ENCODE measurements at places on chromosomes 5 and 9.
A peak's percentile ranks its signal among the peaks of the same experiment; 100 is the strongest.

GRCh38 chr5:102216678-102217077 is 79.4 kb downstream of the SLCO4C1 start:
- DNase-seq, result no peak

DNA sequence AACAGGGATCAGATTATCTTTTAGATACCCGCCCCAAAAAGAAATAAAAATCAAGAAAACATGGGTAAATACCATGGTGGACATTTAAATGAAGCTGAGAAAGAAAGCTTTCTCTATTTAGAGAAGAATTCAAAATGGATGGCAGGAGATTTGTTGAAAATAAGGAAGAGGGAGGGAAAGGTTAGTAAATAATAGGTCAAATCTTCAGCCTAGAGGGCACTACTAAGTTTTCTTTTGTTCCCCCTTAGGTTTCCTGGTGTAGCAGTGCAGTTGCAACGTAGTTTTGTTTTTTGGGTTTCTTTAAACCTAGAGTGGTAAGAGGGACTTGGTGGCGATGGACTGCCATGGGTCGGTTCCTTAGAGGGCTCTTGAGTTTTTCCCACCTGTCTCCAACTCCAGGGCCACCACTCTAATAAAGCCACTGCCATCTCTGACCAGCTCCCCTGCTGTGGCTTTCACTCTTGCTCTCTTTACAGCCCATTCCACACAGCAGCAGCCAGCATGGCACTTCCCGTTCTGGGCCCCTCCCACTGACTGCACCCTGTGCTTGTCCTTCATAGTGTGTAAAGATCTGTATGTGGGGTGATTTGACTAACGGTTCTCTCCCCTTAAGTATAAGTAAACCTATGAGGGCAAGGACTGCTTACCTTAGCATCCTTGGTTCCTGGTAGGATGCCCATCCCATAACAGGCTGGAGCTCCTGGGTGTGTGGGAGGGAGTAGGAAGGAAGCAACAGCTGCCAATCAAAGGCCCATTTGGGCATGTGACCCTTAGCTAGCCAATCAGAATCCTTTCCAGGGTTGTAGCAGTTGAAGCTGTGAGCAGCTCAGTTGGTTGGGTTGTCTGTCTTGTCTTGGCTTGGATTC is 118.3 kb downstream of the SLC1A3 start:
- peak; percentile 45 for DNase-seq

- DNase-seq, result no peak
Measured at GRCh38 chr5:6742081-6742758, 29.0 kb downstream of the TENT4A start.

DNA sequence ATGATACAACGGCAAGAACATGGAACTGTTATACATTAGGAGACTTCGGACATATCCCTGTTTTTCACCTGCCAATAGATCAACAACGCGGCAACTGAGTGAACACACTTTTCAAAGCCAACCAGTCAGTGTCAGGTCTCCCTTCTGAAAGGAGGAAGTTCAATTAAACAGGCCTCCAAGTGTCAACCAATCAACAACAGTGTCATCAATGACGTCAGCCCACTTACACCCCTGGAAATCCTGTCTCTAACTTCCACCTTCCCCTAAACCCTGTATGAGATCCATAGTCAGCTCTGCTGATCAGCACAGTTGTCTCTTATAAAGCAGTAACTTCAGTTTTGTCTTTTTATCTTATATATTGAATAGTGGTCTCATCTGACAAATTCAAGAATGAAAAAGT is 36.6 kb downstream of the DMRT3 start:
- no peak for DNase-seq

GRCh38 chr5:155056644-155057269 is 43.2 kb downstream of the KIF4B start:
- no peak for DNase-seq

GRCh38 chr9:93129691-93130500 is 4.2 kb downstream of the NINJ1 start:
- no peak for DNase-seq

DNA sequence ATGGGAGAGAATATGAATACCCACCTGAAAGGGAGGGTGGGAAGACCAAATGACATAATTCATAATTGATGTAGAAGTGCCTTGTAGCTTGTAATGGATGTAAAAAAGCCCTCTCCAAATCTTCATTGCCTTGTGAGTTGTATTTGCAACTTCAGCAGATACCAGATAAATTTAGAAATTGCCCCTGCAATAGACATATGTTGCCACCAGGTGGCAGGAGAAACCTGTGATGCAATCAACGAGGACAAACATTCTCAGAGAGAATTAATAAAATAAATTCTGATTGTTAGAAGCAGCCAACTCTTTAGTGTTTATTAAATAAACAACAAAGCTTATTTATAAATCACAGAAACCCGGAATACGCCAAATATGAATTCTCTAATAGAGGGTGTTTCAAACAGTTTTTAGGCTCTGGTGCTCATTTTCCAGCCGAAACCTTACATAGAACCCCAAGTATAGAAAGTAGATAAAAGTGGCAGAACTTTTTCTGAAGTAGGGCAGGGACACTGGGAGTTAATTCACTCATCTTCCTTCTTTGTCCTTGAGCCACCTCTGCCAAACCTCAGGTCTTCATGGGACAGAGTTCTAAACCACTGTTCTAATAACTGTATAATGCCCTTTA is 147.8 kb downstream of the TMEM38B start:
- peak; percentile 16 for DNase-seq

- DNase-seq, result no peak
Measured at GRCh38 chr5:109249126-109249525, 160.6 kb downstream of the PJA2 start.

DNA sequence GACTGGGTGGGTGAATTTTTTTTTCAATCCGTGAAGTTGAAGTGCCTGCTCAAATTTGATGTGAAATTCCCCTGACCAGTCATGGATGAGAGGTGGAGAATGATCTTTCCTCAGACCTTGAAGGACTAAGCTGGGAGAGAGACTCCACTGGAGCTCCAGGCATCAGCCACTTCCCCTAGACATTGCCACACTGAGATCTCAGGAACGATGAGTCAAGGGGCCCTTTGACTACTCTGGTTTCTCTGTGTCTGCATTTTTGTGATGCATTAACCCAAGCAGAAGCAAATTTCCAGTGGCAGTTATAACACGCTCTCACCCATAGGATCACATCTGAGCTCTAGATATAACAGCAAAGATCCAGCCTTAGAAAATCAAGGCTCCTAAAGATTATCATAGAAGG is 171.2 kb upstream of the KIF2A start:
- DNase-seq, result no peak

- no peak for DNase-seq
Measured at GRCh38 chr5:77295863-77296378, 85.4 kb downstream of the PDE8B start.

- no peak for DNase-seq
Measured at GRCh38 chr5:141869040-141869439, 9.2 kb downstream of the PCDH1 start.

GRCh38 chr5:107428303-107428813 is 242.4 kb downstream of the EFNA5 start:
- DNase-seq, result no peak

DNA sequence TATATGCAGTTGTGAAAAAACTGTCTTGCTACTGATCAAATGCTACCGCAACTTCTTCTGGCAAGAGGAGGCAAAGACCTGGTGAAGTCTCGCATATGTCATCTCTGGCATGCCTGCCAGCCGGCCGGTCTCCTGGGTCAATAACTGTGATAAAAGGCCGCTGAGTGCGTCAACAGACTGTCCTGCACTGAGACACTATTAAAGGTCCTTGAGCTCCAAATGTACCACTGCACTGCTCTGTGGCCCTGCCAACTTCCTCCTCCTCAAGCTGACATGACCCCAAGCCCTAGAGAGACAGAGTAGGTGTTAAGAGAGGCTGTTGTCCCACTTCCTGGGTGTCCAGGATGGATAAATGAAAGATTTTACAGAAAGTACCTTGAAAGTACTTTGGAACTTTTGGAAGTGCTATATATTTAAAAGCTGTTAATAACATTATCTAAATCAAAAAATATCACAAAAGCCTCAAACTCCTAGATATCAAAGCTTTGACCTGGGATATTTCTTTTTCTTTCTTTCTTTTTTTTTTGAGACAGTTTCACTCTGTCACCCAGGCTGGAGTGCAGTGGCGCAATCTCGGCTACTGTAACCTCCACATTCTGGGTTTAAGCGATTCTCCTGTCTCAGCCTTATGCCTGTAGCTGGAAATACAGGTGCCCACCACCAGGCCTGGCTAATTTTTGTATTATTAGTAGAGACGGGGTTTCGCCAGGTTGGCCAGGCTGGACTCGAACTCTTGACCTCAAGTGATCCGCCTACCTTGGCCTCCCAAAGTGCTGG is 31.5 kb downstream of the RAPGEF1 start:
- DNase-seq, result no peak

DNA sequence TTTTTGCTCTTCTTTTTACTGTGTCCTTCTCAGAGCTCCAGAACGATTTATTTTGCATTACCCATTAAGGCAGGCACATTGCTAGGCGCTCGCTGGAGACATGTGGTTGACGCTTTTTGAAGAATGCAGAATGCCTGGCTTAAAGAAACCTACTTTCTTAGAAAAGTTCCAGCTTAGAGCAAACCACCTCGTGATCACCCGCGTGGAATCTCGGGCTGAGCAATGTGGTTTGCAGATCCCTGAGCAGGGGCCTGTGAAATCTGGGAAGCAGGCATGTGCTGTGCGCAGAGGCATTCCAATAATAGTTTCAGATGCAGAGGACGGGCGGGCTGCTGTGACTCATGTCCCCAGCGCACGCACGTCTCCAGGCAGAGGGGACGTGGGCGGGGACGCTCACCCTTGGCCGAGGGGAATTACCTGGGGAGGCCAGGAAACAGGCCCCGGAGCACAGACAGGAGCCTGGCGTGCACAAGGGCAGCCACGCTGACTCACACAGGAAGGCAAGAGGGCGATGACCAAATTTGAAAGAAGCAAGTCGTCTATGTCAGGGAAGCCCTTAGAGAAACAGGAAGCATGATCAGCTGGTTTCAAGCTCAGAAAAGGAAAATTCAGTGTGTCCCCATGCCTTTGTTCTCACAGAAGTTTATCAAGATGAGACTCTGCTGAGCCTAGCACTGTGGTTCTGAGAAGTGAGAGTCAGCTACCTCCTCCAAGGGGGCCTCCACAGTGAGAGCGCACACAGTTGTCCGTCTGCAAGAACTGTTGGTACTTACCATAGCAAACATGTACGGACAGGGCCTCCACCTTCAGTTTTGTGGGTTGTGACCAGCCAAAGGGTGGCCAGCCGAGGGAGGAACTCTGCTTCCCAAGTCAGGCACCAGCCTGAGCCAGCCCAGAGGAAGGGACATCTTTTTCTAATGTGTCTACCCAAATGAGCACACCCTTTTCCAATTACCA is 218.6 kb downstream of the PIK3R1 start:
- DNase-seq, result peak; percentile 60

GRCh38 chr9:137315581-137316011 is 13.5 kb upstream of the NRARP start:
- DNase-seq, result no peak

GRCh38 chr9:132748450-132748849 is 78.2 kb downstream of the GTF3C4 start:
- no peak for DNase-seq

DNA sequence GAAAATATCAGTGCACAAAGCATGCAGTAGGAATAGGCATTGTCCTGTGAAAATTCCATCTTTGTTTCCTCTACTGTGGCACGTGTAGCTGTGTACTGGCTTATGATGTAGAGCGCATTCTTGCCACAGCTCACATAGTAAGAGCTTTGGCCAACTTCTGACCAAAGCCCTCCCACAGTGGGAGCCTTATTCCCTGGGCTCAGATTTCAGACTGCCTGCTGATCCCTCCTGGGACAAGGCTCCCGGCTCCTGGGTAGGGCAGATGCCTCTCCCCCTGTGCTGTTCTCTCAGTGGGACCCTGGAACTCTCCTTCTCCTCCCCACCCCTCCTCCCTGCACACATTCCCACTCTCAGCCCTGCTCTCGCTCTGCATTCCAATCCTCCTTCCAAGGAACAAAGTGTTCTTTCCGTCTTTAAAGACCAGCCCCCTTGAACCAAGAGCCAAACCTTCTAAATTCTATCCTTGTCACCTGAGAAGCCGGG is 17.5 kb downstream of the LCP2 start:
- DNase-seq, result no peak

- no peak for DNase-seq
Measured at GRCh38 chr5:67374378-67374777, 177.8 kb upstream of the CD180 start.

GRCh38 chr9:13552606-13553215 is 273.2 kb upstream of the MPDZ start:
- DNase-seq, result no peak

DNA sequence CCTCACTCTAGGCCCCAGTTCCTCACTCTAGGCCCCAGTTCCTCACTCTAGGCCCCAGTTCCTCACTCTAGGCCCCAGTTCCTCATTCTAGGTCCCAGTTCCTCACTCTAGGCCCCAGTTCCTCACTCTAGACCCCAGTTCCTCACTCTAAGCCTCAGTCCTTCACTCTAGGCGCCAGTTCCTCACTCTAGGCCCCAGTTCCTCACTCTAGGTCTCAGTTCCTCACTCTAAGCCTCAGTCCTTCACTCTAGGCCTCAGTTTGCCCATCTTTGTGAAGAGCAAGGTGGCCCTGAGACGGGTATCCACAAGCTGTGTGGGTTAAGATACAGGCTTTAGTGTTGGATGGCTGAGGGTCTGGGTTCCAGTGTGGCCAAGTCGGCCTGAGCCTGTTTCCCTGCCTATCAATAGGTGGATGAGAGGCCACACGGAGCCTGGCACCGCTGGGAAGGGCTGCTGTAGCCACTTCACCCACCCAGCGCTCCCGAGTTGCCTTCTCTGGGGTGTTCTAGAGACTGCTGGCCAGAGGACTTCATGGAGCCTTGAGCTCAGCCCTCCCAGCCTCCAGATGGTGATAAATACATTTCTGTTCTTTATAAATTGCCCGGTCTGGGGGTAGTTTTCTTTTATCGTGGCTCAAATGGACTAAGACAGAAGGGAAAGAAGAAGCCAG is 150.2 kb downstream of the RXRA start:
- no peak for DNase-seq

GRCh38 chr5:109805472-109805871 is 115.7 kb downstream of the MAN2A1 start:
- no peak for DNase-seq

- peak; percentile 30 for DNase-seq
Measured at GRCh38 chr5:100900796-100901781, 2.0 kb downstream of the ST8SIA4 start.

- no peak for DNase-seq
Measured at GRCh38 chr9:92359394-92359995, 33.7 kb downstream of the CENPP start.
